ENCODE measurements at places on chromosomes 4 and X.

DNA sequence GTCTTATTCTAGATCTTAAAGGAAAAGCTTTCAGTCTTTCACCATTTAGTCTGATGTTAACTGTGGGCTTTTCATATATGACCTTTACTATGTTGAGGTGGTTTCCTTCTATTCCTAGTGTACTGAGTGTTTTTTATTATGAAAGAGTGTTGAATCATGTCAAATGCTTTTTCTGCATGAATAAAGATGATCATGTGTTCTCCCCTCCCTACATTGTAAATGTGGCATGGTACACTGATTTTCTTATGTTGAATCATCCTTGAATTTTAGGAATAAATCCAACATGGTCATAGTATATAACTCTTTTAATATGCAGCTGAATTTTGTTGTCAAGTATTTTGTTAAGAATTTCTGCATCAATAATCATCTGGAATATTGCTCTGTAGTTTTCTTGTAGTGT is 4.3 kb downstream of the CLGN start:
- DNase-seq = no peak

GRCh38 chr4:68797618-68798017 is 18.2 kb upstream of the UGT2B10 start:
- DNase-seq = no peak

GRCh38 chr4:77183777-77184420 is 26.9 kb downstream of the CCNG2 start:
- DNase-seq = no peak

- DNase-seq = no peak
These were observed 61.1 kb downstream of the BANK1 start for GRCh38 chr4:101851672-101852071.

GRCh38 chr4:168197926-168198325 is 105.6 kb downstream of the ANXA10 start:
- peak; percentile 67 for DNase-seq

GRCh38 chrX:12988797-12989196 is 13.9 kb downstream of the TMSB4X start:
- DNase-seq = peak; percentile 77

DNA sequence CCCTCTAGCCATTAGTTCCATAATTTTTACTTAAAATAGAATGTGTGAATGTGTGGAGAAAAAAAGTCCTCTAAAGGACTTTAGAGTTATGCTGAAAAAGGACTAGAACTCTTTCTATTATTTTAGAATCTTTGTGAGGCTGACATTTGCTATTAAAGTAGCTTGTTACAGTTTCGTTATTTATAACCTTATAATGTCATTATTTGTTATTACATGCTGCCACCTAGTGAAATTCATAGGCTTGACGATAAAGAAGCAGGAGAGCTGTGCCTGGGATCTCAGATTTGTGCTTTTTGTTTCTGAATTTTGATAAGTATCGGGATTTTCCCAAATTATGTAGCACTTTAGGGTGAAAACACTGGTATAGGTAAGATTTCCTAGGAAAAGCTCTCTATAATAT is 38.5 kb upstream of the TAPT1 start:
- DNase-seq = peak; percentile 5

GRCh38 chrX:150465326-150465725 is 102.2 kb downstream of the MAMLD1 start:
- DNase-seq = no peak

GRCh38 chrX:132452911-132453550 is 35.8 kb downstream of the MBNL3 start:
- no peak for DNase-seq

GRCh38 chrX:101430457-101431078 is 22.5 kb downstream of the HNRNPH2 start:
- DNase-seq = no peak

- no peak for DNase-seq
These were observed 381.6 kb upstream of the CPEB2 start for GRCh38 chr4:14620567-14621141.

DNA sequence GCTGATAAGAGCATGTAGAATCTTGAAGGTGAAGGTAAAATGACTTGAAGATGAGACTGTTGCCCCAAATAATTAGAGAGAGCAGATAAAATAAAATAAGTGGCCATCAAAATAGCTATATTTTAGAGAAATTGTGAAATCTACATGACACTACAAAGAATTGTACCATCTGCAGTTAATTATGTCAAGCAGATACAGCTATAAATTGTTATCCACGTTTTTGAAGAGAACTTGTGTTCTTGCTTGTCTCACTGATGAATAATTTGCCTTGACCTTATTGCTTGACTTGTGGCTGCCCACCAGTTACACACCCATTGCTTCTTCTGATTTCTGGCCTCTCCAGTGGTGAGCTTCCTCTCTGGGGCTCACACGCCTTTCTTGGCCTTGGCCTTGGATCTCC is 75.8 kb upstream of the TNIP3 start:
- no peak for DNase-seq

DNA sequence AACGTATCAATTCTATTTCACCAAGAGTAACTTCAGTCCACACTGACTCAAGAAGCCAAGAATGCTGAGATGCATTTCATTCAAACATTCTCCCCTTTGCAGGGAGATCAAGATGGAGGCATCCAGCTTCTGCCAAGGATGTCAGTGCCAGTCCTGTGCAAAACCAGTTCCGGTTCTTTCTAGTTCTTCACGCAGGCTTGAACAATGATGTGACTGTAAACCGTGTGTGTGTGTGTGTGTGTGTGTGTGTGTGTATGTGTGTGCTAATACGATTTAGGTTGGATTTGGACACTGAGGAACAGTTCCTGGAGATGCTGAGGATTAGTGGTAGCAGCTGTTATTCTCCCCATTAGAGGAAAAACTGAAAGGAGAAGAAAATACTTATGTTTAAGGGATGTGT is at the start of gene REELD1:
Gene REELD1, plus strand, starts transcription at position 301 of the 400 bp plus-strand sequence. CDS start 2,415 bp downstream, outside the sequence.
- DNase-seq = no peak

- no peak for DNase-seq
These were observed 930.2 kb upstream of the GRID2 start for GRCh38 chr4:91373546-91373945.

DNA sequence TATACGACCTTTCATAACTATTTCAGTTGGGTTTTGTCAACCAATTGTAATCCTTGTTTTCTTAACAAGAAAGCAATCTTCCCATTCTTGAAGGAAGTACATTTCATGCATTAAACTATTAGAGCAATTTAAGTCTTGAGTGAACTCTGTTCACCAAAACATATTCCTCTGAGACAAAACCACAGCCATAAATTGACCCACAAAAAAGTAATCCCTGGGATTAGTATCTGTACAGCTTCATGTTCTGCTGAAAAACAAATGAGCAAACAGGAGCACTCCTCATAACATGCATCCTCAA is 207.0 kb upstream of the PDE5A start:
- no peak for DNase-seq

GRCh38 chr4:153619811-153620210 is 64.3 kb upstream of the TLR2 start:
- no peak for DNase-seq

GRCh38 chr4:79652232-79652631 is 244.2 kb upstream of the GK2 start:
- peak; percentile 50 for DNase-seq

DNA sequence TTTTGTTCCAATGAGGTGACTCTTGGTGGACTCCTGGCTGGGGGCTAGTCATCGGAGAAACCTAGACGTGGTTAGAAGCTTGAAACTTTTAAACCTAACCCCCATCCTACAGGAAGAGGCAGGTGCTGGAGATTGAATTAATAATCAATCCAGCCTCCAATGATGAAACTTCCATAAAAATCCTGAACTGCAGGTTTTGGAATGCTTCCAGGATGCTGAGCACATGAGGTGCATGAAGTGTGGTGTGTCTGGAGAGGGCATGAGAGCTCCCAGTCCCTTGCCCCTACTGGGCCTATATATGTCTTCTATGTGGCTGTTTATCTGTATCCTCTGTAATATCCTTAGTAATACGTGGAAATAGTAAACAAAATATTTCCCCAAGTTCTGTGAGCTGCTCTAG is 90.7 kb upstream of the PDHA2 start:
- DNase-seq = no peak

DNA sequence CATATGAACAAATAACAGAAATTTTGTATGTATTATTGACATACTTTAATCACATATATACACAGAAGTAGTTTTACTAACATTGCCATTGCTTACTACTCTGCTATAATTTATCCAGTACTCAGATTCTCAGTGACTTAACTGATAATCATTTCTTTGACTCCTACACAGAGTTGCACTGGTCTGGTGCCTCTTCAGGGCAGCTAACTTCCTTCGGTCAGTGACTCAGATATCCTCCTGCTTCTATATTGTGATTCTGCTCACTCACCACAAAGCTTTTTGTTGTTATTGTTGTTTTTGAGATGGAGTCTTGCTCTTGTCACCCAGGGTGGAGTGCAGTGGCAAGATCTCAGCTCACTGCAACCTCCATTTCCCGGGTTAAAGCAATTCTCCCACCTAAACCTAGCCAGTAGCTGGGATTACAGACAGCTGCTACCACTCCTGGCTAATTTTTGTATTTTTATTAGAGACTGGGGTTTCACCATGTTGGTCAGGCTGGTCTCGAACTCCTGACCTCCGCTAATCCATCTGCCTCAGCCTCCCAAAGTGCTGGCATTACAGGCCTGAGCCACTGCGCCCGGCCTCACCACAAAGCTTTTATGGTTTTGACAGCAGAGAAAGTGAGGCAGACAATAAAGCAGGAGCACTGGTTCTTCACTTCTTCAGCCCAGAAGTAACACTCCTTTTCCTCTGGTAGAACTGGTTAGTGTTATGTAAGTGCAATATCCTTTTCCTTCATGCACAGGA is 499.3 kb downstream of the EPHA5 start:
- DNase-seq = no peak
